ENCODE measurements at places on chromosomes 1 and 21.

DNA sequence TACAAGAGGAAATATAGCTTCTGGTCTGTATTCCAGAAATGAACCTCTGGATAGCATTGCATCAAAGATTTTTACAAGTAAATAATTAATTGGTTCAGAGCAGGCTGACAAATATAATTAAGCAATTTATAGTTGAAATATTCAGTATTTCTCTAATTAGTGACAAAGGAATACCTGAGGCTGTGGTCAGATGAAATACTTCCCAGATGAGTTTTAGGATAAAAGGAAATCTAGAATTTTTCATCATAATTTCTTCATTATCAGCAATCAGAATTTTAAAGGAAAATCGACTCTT, 112.8 kb downstream of the NEK7 start:
- DNase-seq: no peak

- no peak for DNase-seq
Measured at GRCh38 chr1:100671601-100672000, 47.9 kb upstream of the VCAM1 start.

GRCh38 chr1:220775240-220775853, 11.4 kb upstream of the MTARC1 start:
- peak; percentile 39 for DNase-seq

GRCh38 chr1:223426936-223427335, 33.7 kb downstream of the CCDC185 start:
- DNase-seq: no peak

- DNase-seq: no peak
Measured at GRCh38 chr1:50930193-50930592, 29.9 kb downstream of the FAF1 start.

- DNase-seq: no peak
Measured at GRCh38 chr1:21517660-21518480, 8.6 kb downstream of the ALPL start.

DNA sequence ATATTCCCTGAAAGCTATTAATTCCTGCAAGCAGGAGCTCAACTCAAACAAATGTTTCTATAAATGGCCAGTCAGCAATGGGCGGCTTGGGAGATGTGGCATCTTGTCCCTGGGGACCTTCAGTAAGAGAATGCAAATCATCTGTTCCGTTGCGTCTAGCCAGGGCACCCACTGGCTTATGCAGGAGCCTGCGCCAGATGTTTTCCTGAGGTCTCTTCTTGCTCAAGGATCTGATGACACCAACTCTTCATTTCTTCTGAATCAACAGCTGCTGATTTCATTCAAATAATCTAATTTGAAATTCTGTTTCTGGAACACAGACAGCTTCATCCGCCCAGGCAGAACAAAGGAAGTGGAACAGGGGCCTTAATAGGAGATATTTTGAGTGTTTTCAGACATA, 70.0 kb upstream of the AJAP1 start:
- DNase-seq: no peak

GRCh38 chr21:41213021-41213420, 45.1 kb downstream of the BACE2 start:
- DNase-seq: no peak

- no peak for DNase-seq
Measured at GRCh38 chr1:53188099-53188498, 8.5 kb upstream of the CPT2 start.

DNA sequence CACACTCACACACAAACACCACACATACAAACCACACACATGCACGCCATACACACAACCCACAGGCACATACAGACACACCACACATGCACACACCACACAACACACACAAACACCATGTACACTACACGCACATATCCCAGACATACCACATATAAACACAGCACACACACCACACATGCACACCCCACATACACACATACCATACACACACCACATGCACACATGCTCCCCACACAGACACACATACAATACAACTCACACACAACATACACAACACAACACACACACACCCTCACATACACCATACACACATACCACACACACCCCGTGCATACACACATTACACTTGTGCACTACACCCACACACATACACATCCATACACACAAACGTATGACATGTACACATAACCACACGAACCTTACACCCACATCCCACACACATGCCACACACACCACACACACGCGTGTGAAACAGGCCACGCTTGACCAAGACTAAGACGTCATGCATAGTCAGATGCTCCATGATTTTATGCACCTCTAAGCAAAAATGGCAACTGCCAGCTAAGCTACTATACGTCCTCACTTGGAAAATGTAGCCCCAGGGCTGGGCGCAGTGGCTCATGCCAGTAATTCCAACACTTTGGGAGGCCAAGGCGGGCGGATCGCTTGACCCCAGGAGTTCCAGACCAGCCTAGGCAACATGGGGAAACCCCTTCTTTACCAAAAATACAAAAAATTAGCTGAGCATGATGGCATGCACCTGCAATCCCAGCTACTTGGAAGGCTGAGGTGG, 77.4 kb upstream of the TMPRSS2 start:
- DNase-seq: no peak

GRCh38 chr1:22645931-22646330, 2.5 kb downstream of the C1QC start:
- DNase-seq: no peak

GRCh38 chr1:207128336-207128921, 24.4 kb downstream of the C4BPA start:
- no peak for DNase-seq

- no peak for DNase-seq
Measured at GRCh38 chr1:33300673-33301072, 20.2 kb downstream of the A3GALT2 start.

DNA sequence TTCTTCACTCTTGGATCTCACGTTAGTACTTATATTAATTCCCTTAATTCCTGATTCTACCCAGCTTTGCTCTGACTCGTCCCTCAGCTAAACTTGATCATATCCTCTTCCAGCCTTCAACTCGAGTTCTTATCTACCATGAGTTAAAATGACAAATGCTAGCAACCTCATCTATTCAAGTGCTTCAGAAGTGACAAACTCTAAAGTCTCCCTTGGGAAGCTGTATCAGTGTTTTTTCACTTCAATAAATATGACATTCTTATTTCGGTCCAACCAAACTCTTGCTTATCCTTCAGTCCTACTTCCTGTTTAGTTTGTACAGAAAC, 75.3 kb downstream of the FOXJ3 start:
- no peak for DNase-seq

- DNase-seq: peak; percentile 13
Measured at GRCh38 chr1:188244681-188245080, 1415.9 kb downstream of the PLA2G4A start.

DNA sequence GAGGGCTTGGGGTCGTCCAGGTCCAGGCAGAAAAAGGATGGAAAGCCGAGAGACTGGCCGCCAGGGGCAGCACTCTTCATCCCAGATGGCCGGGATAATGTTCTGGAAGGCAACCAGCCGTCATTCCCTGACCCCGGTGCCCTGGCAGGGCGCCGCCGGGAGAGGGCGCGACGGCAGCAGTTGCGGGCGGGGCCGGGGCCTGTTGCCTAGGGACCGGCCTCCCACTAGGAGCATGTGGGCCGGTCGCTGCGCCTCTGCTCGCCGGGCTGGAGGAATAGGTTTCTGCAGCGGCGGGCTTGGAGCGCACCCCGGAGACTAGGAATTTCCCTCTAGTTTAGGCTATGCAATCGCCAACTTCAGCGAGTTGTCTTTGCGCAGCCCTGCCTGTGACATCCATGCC, 11.0 kb downstream of the DMRTB1 start:
- no peak for DNase-seq

DNA sequence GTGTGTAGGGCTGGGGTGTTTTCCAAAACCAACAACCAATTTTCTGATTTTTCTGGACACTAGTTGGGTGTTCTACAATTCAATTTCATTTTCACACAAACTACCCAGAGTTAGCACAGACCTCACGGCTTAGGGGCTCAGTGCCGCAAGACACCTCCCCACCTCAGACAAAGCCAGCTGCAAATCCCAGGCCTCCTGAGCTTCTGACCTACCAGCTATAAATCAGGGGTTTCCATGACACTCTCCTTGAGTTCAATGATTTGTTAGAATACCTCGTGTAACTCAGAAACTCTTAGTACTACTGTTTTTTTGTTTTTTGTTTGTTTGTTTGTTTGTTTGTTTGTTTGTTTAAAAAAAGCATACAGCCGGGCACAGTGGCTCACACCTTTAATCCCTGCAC, 28.7 kb upstream of the FAM89A start:
- no peak for DNase-seq

GRCh38 chr1:46653405-46653958, 14.7 kb downstream of the ATPAF1 start:
- no peak for DNase-seq

GRCh38 chr1:117611121-117611601, 5.3 kb downstream of the TENT5C start:
- DNase-seq: no peak

DNA sequence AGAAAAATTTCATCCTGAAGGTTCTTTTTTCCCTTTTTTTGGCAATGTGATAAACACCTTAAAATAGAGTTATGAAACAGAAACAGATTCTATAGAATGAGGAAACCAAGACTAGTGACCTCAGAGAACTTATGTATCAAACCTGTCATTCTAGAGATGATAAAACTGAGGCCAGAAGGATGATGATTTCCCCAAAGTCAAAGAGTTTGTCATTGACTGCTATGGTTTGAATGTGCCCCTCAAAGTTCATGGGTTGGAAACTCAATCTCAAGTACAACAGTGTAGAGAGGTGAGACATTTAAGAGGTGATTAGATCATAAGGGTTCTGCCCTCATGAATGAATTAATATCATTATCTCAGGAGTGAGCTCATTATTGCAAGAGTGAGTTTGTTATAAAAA, 13.7 kb upstream of the BEND5 start:
- no peak for DNase-seq

- DNase-seq: no peak
Measured at GRCh38 chr1:43914576-43915525, 18.8 kb upstream of the ARTN start.

DNA sequence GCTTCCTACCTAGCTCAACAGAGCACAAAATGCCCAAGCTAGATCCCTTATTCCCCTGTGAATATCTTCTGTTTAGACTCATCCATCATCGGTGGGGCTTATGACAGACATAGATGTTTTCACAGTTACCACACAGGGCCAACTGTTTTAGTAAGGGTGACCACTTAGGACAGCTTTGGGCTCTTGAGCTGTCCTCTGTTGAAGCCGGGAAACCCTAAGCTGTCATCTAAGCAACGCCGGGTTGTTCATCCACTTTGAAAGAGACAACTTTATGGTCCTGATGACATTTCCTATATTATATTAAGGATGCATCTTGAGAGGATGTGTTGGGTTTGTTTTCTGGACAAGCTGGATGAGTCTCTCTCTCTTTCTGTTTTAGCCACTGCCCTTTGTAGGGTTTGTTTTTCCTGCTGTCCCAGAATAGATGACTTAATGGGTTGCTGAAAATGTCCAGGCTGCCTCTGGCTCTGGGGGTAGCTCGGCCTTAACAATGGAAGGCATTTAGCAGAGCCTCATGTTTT, 110.5 kb upstream of the UBE2U start:
- no peak for DNase-seq

DNA sequence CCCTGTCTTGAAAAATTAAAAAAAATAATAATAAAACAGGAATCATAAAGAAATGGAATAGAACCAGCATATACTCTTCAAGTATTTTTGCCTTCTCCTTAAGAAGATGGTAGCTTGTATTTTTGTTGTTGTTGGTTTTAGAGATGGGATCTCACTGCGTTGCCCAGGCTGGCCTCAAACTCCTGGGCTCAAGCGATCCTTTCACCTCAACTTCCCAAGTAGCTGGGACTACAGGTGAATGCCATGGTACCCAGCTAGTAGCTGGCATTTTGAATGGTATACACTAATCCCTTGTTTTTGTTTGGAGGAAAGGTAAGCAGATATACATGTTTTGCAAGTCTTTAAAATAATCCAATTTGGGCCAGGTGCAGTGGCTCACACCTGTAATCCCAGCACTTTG, 34.7 kb upstream of the ERO1B start:
- DNase-seq: no peak

DNA sequence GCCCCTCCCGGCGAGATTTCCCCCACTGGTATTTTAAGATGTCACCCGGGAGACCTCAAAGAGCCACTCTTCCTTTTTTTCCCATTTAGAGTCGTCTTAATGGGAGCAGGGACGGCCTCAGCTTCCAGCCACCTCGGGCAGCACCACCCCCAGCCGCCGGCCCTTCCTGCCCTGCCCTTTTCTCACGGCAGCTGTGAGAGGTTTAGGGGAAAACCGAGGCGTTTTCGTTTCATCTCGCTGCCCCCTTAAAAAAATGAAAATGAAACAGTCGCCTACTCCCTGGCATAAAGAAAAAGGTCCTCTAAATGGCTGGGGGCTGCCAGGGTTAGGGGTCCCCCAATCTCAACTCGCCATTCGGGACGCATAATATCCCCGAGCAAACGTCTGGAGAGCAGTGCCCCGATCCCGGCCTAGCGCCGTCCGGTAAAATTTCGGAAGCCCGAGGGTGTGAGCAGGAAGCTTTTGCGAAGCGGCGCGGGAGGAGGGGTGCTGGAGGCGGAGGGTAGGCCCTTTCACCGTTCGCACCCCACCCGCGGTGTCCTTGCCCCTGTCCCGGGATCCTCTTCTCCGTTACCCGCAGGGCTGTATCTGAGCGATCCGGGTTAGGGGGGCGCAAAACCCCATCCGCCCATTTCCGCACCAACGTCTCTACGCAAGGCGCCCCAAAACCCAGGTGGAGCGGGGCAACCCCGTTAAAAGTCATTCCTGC, 1.2 kb downstream of the RUNX3 start:
- DNase-seq: no peak

- peak; percentile 47 for DNase-seq
Measured at GRCh38 chr1:110606657-110607535, 738 bp upstream of the KCNA2 start.

- DNase-seq: peak; percentile 94
Measured at GRCh38 chr1:52002038-52002917, 11.8 kb upstream of the RAB3B start.

DNA sequence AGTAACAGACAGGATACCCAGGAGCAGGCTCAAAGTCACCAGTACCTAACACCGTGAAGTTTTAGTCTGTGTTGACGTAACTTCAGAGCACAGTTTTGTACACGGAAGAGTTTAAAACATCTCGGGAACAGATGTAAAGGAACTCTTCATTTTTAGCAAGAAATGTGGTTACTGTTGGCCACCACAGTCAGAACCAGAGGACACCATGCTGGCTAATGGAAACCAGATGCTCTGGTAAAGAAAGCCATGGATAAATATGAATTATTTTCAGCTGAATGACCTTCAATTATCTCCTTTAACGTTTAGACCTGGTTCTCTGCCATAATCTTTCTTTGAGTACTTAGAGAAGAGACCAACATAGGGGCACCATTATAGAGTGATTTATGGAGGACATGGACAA, 115.9 kb downstream of the NTMT2 start:
- no peak for DNase-seq

DNA sequence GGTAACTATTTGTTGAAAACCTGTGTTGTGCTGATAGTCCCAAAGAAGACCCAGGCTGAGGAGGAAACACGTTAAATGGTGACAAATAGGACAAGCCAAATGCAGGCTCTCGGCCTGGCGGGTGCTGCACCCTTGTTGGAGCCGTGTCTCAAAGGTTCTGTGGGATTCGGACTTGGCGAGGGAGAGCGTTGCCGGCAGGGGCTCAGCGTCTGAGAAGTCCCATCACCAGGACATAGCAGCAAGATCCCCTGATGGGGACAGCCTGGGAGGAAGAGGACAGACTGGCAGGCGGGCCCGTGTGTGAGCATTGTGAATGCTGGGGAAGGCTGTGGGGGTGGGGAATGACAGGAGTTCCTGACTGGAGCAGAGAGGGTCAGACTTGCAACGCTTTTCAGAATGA, 142.5 kb downstream of the PGBD5 start:
- DNase-seq: no peak
